ENCODE measurements at places on chromosomes 6 and 20.
A peak's percentile ranks its signal among the peaks of the same experiment; 100 is the strongest.

DNA sequence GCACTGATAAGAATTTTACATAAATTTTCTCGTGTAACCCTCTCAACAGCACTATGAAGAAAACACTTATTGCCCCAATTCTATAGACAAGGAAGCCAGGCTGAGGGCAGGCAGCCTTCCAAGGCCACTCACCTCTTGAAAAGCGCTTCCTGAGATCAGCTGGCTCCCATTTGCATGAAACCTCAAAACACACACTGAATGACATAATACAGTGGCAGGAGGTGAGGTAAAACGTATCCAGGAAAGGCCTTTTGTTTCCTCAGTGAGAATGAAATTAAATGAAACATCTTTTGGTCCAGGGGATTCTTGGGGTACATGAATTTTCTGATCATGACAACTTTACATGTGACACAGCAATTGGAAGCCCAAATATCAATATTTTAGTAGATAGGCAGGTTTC is 112.5 kb downstream of the WDR27 start:
- DNase-seq = no peak

GRCh38 chr6:49342410-49342809 is 120.6 kb downstream of the MMUT start:
- DNase-seq = no peak

GRCh38 chr6:3061501-3061941 is 6.8 kb upstream of the RIPK1 start:
- no peak for DNase-seq

- DNase-seq = no peak
Observed at GRCh38 chr20:8952721-8953120, 116.2 kb upstream of the PLCB4 start.

GRCh38 chr20:63272105-63273058 is at the start of gene ARFGAP1:
Gene ARFGAP1, plus strand, starts transcription at chr20:63272813. Its CDS starts 2,768 bp downstream, at chr20:63275581.
- peak; percentile 83 for DNase-seq

GRCh38 chr6:102417368-102417998 is 1024.0 kb downstream of the GRIK2 start:
- no peak for DNase-seq

Data from stimulated activated CD4-positive, alpha-beta T cell treated with anti-CD3 and anti-CD28 coated beads, Interleukin-12 subunit alpha, Interleukin-12 subunit beta, amount 100 ng/mL, for 24 hours (primary cell).